CD14-positive monocyte (primary cell): ENCODE measurements at places on chromosomes 7 and 10.

DNA sequence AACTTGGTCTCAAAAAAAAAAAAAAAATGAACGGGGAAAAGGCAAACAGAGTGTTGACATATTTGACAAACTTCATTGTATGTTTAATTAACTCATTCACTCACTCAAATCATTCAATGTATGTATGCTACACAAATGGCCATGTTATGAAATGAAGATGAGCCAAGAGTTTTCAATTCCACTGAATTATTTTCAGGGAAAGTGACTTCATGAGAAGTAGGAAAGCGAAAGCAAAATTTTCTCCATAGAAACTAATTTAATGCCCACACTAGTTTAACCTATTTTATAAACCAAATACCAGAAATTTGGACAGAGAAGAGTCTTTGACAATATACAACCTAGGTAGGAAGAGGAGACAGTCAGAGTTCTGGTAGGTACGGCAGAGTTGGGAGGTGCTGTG is 119.5 kb downstream of the HIPK2 start:
- no peak for DNase-seq

- no peak for DNase-seq
Observed at GRCh38 chr7:33503014-33503413, 373.6 kb downstream of the BBS9 start.

DNA sequence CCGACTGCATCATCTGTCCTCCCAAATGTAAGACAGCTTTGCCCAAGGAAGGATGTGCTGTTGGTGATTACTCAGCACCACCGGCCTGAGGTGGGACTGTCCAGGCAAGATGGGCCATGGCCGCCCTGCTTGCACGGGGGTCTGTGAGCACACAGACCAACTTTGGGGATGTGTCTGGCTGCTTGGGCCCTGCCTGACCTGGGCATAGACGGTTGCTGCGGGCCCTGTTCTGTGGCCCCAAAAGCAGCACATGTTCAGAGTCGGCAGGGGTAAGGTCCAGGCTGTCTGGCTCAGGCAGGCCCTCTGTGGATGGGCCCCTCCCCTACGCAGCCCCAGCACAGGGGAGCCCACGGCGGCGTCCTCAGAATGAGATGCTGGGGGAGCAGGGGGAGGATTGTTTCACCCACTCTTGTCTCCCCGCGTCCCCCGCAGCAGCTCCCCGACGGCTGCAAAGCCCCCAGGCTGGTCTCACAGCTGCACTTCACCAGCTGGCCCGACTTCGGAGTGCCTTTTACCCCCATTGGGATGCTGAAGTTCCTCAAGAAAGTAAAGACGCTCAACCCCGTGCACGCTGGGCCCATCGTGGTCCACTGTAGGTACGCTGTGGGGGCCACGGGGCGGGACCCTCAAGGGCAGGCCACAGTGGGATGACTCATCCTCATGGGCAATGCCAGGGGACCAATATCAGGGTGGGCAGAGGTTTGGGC is 58.4 kb downstream of the MKI67 start:
- DNase-seq, result no peak

GRCh38 chr7:55179931-55180682 is 161.3 kb downstream of the EGFR start:
- DNase-seq, result no peak

DNA sequence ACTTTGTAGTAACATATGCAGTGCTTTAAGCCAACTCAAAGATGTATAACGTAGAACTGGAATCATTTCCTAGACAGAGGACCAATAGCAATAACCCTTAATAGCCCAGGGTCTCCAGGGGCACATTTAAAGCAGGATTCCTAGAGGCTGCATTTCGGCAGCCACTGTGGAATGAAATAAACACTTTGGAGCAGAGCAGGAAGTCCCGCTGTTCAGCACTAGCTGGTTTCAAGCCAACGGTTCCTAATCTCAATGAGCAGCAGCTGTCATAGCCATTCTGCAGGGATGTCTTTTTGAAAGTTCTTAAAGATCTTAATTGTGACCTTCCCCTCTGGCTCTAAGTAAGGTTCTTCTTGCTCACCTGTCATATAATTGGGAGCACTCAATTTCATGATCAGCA is 18.4 kb upstream of the MACROH2A2 start:
- DNase-seq, result no peak

GRCh38 chr7:265998-266850 is 23.7 kb upstream of the FOXL3 start:
- DNase-seq, result no peak
